NCI-H1436 treated with DMSO at 0.1 percent for 48 hours (cell line): ENCODE measurements at places on chromosomes 16 and 17.
A peak's percentile ranks its signal among the peaks of the same experiment; 100 is the strongest.

GRCh38 chr17:66966298-66966697 lies 1.8 kb downstream of the CACNG4 start:
- DNase-seq: no peak

- no peak for DNase-seq
Observed at GRCh38 chr17:18978655-18979054, 25.9 kb downstream of the FAM83G start.

DNA sequence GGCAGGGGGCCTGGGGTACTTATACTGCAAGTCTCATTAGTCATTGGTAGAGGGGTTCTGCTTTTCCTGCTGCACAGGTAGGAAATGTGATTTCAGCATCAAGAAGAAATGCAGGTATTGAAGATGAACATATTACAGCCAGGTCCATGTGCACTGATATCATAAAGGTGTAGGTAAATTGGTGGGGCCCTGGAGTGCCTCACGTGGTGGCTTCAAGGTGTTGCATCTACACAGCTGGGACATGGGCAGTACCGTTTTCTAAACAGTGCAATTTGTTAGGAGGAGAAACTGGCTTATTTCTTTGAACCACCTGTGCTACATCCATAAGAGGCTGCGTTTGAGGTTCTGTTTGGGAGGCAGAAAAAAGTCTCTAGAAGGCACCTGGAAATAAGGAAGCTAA lies 618.1 kb upstream of the RBFOX1 start:
- DNase-seq: no peak

DNA sequence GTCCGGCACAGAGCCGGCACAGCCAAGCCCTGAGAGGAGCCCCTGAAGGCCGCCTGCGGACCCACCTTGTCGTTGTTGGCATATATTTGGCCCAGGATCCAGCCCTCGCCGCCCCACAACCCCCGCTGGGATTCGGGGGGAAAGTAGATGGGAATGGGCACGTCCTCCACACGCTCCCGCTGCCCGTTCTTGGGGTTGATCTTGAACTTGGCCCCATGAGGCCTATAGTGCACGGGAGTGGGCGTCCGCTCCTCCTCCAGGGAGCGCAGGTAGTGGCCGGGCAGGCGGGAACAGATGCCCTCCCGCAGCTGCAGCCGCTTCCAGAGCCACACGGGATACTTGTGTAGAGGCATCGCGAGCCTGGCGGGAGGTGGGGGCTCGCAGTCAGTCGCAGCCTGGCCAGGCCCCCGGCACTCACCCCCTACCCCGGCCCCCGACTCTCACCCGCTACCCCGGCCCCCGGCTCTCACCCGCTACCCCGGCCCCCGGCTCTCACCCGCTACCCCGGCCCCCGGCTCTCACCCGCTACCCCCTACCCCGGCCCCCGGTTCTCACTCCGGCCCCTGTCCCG lies 387 bp downstream of the MRPL28 start:
- DNase-seq: no peak

- peak; percentile 38 for DNase-seq
Observed at GRCh38 chr17:50026837-50027171, 29.1 kb upstream of the ITGA3 start.

DNA sequence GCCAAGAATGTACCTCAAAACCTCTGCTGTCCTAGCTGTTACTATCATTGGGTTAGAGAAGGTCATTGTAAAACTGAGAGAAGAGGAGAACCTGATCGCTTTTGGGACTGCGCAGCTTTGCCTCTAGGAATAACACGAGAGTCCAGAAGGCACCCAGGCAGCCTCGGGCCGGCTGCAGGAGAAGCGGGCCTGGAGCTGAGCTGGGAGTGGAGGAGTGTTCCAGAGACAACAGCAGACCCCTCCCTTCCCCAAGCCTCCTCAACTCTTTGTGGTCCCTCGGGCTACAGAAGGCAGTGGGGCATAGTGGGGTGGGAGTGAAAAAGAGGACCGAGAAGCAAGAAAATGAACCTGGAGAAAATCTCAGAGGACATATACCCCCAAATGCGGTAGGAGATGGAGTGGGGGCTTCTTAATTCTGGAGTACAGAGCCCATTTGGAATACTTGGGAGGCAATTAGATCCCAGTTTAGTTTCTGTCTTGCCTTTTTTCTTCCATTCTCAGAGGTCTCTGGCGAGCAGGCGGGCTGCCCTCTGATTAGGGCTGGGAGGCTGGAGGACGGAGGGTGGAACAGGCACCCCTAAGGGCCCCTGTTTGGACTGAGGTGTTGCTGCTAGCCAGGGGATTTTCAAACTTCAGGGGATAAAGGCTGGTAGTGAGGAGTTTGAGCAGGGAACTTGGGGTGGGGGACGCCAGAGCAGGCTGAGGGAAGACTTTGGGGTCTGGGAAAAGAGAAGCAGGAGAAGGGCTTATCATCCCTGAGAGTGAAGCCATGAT lies 13.3 kb upstream of the HOXB2 start:
- DNase-seq: no peak

DNA sequence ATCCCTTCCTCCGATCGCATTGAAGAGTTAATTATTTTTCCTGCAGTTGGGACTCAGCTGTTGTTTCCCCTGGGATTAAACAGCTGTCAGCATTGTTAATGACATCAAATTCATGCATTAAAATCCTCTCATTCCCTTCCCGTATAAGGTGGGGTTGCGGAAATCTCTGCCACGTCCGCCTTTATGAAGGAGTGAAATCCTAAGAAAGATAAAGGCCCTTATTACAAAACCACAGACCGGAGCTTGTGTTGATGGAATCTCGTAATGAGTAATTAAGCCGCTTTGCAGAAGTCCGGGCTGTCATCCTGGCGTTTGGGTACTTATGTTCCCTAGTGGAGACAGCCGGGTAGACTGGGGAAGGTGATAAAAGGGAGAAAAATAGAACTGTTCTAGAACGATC lies 627.6 kb downstream of the MAF start:
- no peak for DNase-seq

DNA sequence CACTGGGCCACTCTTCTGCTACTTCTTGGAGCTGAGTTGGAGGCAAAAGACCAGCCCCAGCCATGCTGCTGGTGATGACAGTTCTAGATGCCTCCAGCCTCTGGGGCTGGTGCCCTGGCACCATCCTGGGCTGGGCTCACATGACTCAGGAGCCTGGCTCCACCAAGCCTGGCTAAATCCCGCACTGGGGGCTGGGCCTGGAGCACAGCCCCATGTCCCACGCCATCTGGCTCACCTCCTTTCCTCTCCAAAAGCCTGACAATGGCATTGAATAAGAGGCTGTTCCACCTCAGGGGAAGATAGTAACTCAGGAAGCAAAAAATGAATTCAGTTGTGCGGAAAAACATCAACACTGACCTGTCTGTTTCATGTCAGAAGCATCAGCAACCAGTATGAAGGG lies 45.1 kb upstream of the MTSS2 start:
- DNase-seq: no peak

- DNase-seq: no peak
Observed at GRCh38 chr17:12302711-12303110, 282.0 kb downstream of the MAP2K4 start.

DNA sequence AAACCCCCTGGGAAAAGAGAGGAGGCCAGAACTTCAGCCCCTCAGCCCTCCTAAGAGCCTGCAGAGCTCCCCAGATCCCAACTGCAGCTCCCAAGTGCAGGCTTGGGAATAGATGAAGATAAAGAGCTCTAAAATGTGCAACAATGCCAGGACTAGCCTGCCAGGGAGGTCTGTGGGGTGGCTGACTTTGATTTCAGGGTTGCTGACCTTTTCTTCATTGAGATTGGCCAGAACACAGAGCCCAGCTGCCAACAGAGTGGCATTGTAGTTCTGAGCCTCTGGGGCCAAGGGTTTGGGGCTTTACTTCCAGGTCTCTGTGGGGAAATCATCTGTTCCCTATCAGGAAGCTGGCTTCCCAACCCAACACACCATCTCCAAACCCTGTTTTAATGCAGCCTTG lies 120.6 kb downstream of the COPRS start:
- no peak for DNase-seq

- no peak for DNase-seq
Observed at GRCh38 chr17:488993-489757, 136.6 kb upstream of the RPH3AL start.

- DNase-seq: no peak
Observed at GRCh38 chr17:59769887-59770286, 62.4 kb downstream of the VMP1 start.
